ENCODE measurements at places on chromosomes 2 and 18.

DNA sequence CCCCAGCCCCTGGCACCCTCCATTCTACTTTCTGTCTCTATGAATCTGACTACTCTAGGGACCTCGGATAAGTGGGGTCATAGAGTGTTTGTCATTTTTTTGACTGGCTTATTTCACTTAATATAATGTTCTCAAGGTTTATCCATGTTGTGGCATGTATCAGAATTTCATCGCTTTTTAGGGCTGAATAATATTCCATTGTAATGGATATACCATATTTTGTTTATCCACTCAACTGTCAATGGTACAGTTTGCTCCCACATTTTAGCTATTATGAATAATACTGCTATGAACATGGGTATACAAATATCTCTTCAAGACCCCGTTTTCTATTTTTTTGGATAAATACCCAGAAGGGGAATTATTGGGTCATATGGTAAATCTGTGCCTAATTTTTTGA is 7.4 kb downstream of the TRAF3IP1 start:
- DNase-seq, result no peak

- DNase-seq, result no peak
Observed at GRCh38 chr2:217051416-217051815, 191.6 kb upstream of the TNP1 start.

DNA sequence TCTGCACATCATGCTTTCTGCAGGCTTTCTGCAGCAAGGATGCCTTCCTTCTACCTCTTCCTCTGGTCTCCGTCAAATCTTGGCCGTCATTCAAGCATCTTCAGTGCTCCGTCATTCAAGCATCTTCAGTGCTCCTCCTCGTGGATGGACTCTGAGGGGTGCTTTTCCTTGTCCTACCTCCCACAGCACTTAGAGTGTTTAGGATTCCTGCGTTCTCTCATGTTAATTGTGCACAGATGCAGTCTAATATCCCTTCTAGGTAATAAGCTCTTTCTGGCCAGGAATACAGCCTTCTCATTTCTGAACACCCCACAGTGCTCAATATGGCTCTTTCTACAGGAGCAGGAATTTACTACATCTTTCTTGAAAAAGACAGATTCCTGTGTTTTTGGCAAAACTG is 59.8 kb downstream of the ZNF236 start:
- DNase-seq, result no peak

DNA sequence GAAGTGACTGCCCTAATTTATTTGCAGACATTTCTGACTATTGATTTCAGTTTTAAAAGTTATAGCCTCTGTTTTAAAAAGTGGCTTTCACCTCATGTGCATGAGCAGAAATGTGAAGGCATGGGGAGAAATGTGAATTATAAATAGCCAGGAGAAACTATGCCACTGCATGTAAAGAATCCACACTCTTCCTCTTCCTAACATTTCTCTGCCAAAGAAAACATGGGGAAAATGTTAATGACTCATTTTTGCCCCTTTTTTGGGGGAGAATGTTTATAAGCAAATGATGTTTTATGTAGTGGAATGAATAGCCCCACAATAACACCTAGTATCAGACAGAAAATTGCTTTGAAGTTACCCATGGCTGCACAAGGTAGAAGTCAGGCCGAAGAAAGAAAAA is 249.0 kb upstream of the TANK start:
- DNase-seq, result no peak

- no peak for DNase-seq
Observed at GRCh38 chr2:121092095-121092494, 192.9 kb downstream of the TFCP2L1 start.

GRCh38 chr2:240420206-240421104 is 15.0 kb upstream of the GPC1 start:
- no peak for DNase-seq

GRCh38 chr2:19881908-19882265 is 19.9 kb downstream of the TTC32 start:
- no peak for DNase-seq

GRCh38 chr2:230042195-230042594 is 26.5 kb downstream of the SLC16A14 start:
- no peak for DNase-seq

DNA sequence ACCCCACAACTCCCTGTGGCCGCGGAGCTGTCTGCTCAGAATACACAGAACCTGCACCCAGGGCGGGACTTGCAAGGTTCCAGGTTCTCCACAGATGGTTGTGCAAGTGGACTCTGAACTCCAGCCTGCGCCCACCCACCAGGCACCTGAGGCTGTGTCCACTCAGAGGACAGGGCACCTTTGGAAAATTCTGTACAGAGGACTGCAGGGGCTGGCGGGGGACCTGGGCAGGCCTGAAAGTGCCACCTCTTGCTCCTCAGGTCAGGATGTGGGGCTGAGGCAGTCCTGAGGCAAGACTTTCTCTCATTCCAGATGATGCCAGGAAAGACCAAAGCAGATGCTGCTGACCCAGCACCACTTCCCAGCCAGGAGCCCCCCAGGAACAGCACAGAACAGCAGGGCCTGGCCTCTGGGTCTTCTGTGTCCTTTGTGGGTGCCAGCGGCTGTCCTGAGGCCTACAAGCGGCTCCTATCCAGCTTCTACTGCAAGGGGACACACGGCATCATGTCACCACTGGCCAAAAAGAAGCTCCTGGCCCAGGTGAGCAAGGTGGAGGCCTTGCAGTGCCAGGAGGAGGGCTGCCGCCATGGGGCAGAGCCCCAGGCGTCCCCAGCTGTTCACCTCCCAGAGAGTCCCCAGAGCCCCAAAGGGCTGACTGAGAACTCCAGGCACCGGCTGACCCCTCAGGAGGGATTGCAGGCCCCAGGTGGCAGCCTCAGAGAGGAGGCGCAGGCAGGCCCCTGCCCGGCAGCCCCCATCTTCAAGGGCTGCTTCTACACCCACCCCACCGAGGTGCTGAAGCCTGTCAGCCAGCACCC is 14.4 kb downstream of the ARID5A start:
- no peak for DNase-seq

- no peak for DNase-seq
Observed at GRCh38 chr2:88838165-88838635, 146.7 kb downstream of the RPIA start.

DNA sequence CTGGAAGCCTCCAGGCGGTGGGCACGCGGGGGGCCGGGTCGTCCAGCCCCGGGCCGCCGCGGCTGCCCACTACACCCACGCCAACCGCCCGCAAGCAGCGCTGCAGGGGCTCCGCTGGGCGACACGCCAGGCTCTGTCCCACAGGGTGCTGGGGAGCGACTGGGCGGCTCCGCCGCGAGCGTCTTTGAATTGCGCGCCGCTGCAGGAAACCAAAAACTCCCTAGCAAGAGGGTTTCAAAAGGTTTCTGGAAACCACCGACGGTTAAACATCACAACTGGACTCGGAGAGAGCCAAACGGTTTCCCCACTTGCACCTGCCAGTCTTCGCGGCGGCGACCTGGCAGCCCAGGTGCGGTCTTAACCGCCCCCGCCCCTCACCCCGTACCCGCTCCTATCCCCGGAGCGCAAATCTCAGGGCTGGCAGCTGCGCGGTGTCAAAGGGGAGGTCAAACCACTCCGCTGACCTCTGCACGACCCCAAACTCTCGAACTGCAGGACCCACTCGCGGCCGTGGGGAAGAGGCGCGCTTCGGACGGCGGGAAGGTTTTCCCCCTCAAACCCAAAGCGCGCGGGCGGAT is 1.0 kb downstream of the CXCR4 start:
- no peak for DNase-seq

- no peak for DNase-seq
Observed at GRCh38 chr2:189465076-189465475, 23.8 kb downstream of the WDR75 start.

DNA sequence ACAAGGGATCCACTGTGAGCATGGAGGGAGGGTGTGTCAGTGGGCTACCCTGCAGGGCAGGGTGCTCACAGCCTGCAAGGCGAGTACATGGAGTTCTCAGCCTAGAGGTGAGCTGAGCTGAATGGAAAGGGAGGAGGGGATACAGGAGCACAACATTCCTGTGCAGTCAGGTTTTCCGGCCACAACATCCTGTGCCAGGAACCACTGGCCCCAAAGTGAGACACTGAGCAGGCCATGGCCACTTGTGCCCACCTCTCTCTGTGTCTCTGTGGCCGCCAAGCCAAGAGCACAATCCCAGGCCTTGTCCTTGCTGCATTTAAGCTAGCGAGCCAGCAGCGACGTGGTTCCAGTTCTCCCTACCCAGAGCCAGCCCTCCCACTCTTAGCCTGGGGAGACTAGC is 6.1 kb downstream of the DOK1 start:
- no peak for DNase-seq

GRCh38 chr18:2978661-2979106 is 34.3 kb downstream of the LPIN2 start:
- DNase-seq, result no peak

DNA sequence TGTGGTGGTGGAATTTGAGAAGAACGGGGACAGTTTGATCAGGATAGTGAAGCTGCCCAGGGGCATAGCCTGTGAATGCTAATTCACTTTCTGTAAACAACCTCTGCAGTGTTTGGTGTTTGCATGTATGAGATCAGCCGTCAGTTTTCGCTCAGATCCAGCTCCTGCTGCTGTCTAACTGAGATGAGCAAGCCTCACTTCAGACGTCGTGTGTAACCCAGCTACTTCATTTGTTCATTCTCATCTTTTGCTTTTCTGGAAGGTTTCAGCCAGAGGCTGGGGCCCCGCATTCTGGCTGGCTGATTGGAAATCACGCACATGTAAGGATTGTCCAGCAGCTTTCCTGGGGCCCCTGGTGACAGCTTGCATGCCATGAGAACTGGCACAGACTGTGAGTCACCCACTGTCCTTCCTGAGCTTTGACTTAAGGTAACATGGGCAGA is 48.9 kb downstream of the LDLRAD4 start:
- DNase-seq, result no peak

GRCh38 chr18:5430131-5430530 is 113.7 kb downstream of the EPB41L3 start:
- DNase-seq, result no peak

DNA sequence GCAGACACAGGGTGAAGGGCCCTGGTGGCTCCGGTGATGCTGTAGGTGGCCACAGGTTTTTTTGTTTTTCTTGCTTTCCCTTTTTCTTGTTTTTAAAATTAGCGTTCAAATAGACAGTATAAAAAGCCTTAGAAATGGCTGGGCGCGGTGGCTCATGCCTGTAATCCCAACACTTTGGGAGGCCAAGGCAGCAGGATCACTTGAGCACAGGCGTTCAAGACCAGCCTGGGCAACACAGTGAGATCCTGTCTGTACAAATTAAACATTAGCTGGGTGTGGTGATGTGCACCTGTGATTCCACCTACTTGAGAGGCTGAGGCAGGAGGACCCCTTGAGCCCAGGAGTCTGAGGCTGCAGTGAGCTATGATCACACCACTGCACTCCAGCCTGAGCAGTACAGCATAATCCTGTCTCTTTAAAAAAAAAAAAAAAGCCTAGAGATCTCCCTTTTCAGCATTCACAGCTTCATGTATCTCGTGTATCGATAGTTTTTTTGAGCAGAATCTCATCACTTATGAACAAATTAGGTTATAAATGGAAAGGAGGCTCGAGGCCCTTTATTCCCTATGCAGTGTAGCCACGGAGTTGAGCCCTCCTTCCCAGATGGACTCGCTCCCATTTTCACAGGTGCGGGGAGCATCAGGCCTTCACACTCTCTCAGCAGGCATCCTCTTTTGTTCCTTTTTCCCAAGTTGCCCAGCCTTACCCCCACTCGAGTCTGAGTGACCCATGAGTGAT is 50.8 kb downstream of the EMILIN2 start:
- DNase-seq, result no peak

DNA sequence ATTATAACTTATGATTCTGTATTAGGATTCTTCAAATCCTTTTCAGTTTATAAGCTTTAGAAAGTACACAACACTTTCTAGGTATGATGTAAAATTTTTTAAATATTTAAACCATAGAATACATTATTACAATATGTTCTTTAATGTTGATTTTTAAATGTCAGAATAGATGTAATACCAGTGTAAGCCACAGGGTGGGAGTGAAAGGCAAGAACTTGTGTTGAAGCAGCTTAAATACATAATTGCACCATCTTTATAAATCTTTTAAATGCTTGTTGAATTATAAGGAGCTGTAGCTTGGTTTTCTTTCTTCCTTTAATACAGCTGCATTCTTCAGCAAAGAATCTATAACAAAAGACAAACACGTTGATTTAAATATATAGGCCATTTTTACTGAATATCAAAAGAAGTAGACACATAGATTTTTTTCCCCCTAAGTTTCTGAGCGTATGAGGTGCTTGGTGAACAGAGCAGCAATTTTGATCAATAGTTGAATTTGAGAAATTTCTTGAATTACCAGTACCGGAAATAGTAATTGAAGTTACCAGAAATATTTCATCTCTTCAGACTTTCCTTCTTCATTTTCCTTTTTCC is 63.0 kb downstream of the TANK start:
- no peak for DNase-seq

DNA sequence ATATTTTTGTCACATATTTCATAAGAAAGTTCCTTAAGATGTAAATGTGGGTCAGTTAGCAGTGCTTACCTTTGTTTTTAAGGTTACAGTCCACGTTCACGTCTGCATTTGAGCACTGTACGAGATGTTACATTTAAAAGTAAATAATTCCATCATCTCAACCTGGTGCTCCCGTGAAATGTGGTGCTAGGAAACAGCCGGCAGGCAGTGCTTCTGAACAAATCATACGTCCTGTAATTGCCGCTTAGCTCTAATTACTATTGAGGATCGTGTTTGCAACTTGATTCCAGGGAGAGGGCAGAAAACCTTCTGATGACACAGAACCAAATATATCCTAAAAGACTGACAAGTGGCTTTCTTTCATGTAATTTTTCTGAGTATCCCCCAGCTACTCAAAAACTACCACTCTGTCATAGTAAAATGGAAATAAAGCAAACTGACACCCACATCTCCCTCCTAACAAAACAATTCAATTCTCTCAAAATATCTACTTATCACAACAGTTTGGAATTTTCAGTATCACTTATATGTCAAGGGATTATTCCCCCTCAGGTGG is 297.8 kb upstream of the SESTD1 start:
- DNase-seq, result no peak

- DNase-seq, result no peak
Observed at GRCh38 chr2:129912871-129913694, 66.4 kb upstream of the RAB6C start.

- no peak for DNase-seq
Observed at GRCh38 chr18:40031435-40031834, 1923.6 kb upstream of the PIK3C3 start.

DNA sequence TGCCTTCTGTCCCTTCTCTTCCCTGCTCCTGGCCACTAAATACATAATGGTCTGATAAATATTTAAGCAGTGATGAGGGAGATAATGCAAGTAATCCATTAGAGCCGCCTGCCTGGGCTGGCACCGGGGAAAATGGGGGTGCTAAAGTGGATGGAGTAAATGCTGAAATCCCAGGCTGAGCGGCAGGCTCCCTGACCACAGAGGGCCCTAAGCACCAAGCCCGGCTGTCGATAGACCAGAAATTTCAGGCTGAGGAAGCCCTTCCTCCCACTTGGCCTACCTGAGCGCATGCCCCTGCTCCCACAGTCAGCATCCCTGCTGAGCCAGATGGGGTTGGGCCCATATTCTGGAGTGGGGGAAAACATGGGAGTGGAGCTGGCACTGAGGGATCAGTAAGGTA is 197.5 kb upstream of the SKOR2 start:
- no peak for DNase-seq
